ENCODE measurements at places on chromosomes 2 and 18.
A peak's percentile ranks its signal among the peaks of the same experiment; 100 is the strongest.

DNA sequence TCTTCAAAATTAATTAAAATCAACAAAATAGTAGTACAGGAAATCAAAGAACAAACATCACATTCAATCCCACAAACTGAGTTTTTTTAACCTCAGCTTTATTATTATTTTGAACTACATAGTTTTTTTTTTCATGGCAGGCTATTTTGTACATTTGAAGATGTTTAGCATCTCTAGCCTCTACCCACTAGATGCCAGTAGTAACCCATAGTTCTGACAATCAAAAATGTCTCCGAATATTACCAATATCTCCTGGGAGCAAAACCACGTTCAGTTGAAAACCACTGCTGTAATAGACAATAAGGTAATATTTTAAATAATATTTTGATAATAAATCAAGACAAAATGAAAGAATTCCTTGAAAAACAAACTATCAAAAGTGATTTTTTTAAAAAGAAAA is 702.6 kb upstream of the LRRTM1 start:
- DNase-seq: no peak

GRCh38 chr2:15287447-15288184 is 273.5 kb downstream of the NBAS start:
- no peak for DNase-seq

GRCh38 chr2:235378246-235378645 is 115.6 kb upstream of the AGAP1 start:
- peak; percentile 7 for DNase-seq

DNA sequence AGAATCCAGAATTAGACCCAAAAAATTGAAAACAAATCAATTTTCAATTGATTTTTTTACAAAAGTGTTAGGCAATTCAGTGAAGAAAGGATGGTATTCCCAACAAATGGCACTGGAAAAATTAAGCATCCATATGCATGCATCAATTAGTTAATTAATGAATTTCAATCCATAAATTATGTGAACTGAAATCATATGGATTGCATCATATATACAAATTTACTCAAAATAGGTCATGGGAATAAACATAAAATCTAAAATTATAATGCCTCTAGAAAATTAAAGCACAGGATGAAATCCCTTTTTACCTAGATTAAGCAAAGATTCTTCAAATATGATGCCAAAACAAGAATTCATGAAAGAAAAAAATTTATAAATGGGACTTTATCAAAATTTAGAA is 213.9 kb upstream of the KLHL29 start:
- no peak for DNase-seq

GRCh38 chr2:1814616-1815015 is 70.3 kb upstream of the PXDN start:
- no peak for DNase-seq

DNA sequence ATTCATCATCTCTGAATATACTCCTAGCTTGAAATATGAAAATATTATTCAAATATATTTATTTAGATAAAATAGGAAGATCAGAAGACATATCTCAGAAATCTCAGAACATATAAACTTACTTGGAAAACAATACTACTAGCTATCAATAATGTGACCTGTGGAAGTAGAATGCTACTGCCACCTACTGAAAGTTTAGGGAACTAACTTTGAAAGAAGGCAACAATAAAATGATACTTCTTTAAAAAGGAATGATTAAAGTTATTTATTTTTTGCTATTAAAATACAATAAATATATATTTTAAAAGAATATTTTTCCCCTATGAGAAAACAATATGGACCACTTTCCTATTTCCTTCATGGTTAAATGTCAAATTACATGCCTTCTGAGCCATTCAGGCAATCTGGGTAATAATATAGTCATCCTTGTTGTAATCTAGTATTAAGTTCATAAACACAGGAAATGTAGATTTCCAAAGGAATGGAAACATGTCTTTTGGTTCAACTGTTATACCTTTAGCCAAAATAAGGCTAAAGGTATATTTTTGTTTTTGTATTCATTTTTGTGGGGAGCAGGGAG is 26.0 kb downstream of the ACADL start:
- no peak for DNase-seq

- no peak for DNase-seq
Measured at GRCh38 chr18:57062844-57063243, 84.0 kb upstream of the BOD1L2 start.

DNA sequence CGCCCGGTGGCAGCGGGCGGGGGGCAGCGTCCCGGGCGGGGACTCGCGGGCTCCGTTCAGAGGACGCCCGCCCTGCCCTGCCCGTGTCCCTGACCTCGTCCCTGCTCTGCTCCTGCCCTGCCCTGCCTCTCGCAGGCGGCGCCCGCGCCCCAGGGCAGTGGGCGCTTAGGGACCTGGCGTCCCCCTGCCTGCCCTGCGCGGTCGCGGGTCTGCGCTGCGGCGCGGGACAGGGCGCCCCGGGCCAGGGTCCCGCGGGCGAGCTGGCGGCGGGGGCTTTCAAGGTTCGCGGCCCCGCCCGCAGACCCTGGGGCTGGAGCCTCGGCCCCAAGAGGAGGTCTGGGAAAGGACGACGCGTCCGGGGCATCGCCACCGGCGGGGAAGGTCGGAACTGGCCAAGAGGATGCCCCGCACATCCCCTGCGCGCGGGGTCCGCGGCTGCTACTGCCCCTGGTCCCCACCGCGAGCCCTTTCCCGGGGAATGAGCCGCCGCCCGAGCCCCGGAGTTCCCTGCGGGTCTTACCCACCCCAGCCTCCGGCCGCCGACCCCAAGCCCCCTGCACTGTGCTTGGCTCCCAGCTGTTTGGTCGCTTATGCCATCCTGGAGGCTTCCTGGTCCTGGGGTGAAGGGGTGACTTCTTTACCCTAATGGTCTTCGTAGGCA is 679 bp downstream of the RNF144A start:
- DNase-seq: no peak

DNA sequence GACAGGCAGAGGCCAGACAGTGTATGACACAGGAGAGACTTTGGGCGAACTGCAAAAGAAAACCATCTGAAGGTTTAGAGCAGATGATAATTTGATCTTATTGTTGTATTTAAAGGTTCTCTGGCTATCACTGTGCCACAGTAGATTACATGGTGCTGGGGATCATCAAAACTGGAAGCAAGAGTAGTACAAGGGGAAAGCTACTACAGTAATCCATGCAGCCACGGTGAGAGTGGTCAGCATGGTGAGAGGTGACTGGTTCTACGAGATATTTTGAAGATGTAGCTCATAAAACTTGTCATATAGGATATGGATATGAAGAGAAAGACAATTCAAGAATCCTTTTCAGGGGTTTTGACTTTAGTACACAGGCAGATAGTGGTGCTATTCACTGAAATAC is 194.8 kb upstream of the GULP1 start:
- DNase-seq: no peak

DNA sequence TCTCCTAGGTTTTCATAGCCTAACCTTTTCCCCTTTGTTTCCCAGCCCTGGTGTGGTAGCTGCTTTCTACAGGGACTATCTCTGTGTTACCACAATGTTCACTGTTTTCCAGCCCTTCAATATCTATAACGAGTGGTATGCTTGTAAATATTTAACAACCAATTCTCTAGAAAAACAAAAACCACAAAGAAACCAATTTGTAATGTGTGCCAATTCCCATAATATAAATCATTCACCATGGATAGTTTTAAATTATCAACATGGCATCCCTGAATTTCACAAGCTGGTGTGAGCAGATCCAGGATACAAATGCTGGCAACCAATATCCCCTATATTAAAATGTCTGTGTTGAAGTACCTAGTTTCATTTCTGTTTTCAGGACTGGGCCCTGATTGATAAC is 207.5 kb upstream of the FBXO11 start:
- peak; percentile 55 for DNase-seq

DNA sequence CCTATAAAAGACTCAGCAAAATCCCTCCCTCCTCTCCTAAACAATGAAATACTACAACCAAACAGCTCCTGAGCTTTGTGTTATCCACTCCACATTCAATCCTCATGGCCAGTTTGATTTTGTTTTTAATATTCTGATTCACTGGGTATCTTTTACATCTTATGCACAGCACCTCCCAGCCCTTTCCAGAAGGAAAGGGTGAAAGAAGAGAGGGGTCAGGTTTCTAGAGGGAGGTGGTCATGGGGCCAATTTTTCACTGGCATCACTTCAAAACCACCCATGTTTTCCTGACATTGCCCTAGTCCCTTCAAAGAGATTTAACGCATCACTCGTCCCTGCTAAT is 315.6 kb downstream of the LPIN1 start:
- no peak for DNase-seq

- no peak for DNase-seq
Measured at GRCh38 chr2:43612944-43613343, 17.1 kb upstream of the THADA start.

GRCh38 chr2:225076125-225076524 is 33.9 kb upstream of the DOCK10 start:
- peak; percentile 59 for DNase-seq

GRCh38 chr18:53375621-53376020 is 848.8 kb downstream of the MBD2 start:
- no peak for DNase-seq

GRCh38 chr2:100404411-100404810 is 13.1 kb downstream of the CHST10 start:
- DNase-seq: no peak

All from GM04504 (cell line).